ENCODE measurements at places on chromosomes 5 and 9. TPM values are rescaled to one million over a fixed set of nuclear protein-coding genes. Genes with fewer than 3 reads are reported as not detected.

DNA sequence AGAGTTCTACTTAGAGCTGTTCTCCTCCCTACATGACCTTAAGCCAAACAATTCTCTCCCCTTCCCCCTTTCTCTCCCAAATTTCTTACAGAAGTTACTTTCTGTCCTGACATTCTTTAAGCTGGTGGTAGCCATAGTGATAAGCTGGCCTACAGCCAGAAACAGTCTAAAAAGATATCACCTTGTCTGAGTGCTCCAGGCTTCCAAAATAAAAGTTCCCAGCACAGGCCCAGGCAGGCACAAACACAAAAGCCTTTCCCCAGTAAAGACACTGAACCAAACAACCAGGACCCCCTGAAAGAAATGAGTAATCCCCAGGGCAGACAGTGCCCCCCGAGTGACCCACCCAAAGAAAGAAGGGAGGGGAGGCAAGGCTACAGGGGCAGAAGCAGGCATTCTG lies 19.2 kb downstream of the SIL1 start:
- peak; percentile 28 for DNase-seq

DNA sequence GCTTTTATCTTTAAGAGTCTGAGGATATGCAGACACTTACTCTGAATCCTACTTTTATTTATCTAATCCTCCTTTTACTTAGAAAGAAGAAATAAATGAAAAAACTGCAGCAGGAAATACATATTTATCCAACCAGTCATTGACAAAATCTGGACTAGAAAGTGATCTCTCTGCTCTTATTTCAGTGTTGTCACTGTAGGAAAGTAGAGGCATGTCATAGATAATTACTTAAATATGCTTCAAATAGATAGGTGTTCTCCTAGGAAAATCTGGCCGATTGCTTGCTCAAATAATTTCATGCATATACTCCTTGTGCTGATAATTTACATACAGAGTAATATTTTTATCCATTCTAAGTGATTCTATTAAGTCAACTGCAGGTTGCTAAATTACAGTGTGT lies 2001.9 kb upstream of the C9orf72 start:
- no peak for DNase-seq

The TTF1 gene
- total RNA-seq, result 8.9 TPM

The ASTN2 gene
- 10.0 TPM for total RNA-seq

DNA sequence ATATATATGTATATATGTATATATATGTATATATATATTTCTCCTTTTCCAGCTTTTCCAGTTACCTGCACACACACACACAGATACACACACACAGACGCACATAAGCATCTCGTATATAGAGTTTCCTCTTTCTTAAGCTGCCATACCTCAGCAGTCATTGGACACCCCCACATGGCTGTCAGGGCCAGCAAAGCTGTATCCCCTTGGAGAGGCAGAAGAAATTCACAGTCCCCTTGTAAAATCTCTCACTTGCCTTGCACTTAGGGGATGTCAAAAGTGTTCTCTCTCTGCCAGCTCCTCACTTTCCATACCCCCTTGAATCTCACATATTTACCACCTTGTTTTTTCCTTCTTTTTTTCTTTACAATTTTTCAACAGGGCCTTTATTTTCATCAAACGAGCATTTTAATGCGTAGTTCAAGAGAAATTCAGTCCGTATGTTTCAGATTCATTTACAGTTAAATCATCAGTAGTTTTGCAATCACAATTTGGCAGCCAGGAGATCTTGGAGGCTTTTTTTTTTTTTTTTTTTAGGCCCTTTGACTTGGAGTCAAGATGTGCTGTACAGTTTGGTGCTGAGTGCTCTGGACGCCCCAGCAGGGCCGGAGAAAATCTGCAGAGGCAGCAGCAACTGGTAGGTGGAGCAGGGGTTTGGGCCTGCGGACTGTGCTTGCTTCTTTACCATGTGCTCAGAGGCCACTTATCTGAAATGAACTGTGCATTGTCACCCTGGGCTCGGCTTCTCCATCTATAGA lies 244.9 kb upstream of the KLF4 start:
- DNase-seq, result peak; percentile 82

The WDR38 gene
- total RNA-seq, result not detected

The SPATA31E1 gene
- total RNA-seq, result not detected

DNA sequence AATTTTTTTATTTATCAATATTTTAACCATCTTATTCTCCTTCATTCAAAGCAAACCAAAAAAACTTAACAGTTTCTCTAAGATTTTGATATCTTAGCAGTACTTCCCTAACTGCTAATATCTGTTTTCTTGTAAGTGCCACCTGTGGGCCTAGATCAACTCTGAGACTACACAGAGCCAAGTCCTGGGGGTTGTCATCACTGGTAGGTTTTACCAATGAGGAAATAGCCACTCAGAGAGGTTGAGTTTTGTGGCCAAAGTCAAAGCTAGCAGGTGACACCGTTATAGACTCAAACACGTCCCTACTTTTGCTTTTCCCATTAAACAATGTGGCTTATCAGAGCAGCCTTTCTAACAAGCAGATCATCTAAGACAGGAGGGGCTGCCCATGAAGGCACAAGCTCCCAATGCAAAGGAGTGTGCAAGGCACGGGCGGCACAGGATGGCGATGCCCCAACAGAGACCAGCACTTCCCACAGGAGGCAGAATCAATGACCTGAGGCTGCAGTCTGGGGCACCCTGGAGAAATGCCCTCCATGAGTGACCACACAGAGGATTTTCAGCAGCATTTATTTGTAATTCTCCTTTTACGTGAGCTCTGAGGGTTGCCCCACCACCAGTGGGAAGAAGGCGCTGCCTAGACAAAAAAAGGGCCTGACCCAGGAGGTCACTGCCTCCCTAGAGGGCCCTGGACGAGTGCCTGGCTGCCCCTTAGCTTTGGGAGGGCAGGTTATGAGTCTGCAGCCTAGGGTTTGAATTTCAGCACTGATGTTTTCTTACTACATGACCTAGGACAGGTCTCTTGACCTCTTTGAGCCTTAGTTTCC lies 7.4 kb downstream of the TBC1D2 start:
- no peak for DNase-seq

DNA sequence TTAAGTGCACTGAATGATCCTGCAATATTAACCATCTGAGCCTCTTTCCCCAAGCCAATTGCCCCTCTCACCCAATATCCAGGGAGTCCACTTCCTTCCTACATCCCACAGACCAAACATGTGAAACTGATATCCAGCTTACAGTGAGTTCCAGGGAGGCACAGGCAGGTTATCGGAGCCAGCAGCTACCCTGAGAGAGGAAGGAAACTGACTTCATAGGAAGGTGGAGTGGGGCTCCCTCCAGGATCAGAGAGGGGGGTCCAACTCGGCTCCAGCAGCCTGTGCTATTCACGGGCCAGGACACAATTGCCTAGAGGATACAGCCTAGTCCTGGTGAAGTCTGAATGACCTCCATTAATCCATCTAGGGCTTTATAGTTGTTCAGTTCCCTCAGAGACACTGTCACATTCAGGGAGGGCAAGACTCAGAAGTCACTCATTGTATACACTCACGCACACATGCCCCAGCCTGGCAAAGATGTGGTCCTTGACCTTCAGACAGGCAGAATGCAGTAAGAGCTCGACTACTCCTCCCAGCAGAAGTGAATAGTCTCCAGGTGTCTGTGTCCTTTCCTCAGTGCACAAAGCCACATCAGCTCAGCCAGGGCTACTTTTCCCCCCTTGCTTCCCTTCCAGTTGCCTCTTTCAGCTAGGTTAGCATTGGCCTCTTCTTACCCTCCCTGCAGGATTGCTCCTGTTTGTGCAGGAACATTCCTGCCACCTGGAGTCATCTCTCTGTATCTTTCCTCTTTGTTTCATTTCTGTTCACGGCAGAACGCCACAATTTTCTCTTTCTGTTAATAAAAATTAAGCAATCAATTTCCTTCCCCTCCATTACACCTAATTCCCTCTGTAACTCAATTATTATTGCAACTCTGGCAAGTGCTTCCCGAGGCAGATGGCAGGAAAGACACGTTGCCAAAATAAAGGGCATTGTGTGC lies 501.7 kb downstream of the ARHGEF28 start:
- no peak for DNase-seq

The PPP3R2 gene
- total RNA-seq, result not detected

DNA sequence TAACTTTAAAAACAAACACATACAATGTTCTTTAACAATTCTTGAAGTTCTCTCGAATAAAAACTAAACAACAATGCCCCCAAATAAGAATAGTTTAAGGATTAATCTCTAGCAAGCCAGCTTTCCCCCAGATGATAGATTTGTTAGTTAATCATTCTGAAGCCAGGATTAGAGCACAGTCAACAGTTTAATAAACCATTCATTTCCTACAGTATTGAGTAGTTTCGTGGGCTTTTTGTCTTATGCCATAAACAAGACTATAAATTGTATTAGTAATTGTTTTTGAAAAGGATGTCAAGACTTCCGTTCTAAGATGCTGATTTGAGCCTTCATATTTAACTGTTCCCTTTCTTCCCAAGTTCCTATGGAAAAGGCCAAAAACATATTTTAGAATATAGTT lies 136.6 kb downstream of the PIK3R1 start:
- peak; percentile 17 for DNase-seq

The WNT8A gene
- not detected for total RNA-seq

DNA sequence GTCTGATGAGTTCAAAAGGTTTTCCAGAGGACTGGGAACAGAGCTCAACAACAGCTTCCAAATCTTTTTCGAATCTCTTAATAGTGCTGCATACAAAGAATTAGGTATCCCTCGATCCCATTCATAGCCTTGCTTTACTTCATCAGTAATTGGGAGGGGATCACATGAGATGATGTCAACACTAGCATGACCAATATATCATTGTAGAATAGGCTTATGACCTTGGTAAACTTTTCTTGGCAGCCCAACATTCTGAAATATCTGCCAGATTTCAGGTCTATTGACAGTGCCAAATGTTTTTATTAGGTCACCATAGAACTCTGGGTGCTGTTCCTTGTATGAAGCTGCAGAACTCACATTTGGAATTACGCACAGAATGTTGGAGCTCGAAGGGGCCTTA lies 228.9 kb downstream of the FGF10 start:
- no peak for DNase-seq

- DNase-seq, result peak; percentile 41
Observed at GRCh38 chr9:81264516-81264915, 424.8 kb downstream of the TLE1 start.

- DNase-seq, result no peak
Observed at GRCh38 chr9:129418451-129418850, 202.4 kb downstream of the C9orf50 start.

GRCh38 chr5:88680253-88681132 lies 202.5 kb downstream of the MEF2C start:
- DNase-seq, result no peak

The C1QTNF2 gene
- 12.3 TPM for total RNA-seq
